DMS79 (cell line): ENCODE measurements at places on chromosomes 7 and 10.

GRCh38 chr10:118052816-118053215, 6.1 kb upstream of the RAB11FIP2 start:
- no peak for DNase-seq

DNA sequence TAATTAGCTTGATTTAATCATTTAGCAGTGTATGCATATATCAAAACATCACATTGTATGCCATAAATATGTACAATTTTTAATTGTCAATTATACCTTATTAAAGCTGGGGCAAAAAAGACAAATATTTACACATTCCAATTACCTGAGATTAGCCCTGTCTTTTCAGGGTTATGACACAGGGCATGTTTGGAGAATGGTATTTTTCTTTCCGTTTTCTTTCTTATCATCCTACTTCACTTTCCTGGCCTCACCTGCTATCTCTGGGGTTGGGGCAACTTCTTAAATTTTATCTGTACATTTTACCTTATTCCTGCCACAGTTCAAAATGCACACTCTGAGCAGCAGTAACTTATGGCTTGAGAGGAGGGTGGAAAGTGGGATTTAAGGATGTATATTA, 285.9 kb downstream of the DOCK4 start:
- DNase-seq = no peak

GRCh38 chr7:75732764-75733630, 5.7 kb downstream of the HIP1 start:
- no peak for DNase-seq

DNA sequence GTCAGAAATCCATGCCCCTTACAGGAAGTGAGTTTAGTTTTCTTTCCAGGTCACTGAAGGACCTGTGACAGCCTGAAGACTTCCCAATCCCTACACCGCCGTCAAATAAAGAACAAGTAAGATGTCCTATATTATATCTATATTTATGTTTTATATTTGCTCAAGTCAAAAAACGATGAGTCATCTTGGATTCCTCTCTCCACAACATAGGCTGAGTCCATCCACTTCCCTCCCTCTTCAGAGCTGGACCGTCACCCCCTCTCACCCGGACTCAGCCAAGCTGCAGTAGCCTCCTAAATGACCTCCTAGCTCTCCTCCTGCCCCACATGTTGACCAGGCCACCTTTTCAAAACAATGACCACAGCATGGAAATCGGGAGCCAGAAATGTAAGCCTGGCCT, 53.5 kb downstream of the GLI3 start:
- no peak for DNase-seq

- peak; percentile 29 for DNase-seq
These were observed at the start of gene ADIRF for GRCh38 chr10:86968271-86968993. Gene ADIRF (plus strand): TSS chr10:86968482. CDS start chr10:86968545, 63 bp downstream.

DNA sequence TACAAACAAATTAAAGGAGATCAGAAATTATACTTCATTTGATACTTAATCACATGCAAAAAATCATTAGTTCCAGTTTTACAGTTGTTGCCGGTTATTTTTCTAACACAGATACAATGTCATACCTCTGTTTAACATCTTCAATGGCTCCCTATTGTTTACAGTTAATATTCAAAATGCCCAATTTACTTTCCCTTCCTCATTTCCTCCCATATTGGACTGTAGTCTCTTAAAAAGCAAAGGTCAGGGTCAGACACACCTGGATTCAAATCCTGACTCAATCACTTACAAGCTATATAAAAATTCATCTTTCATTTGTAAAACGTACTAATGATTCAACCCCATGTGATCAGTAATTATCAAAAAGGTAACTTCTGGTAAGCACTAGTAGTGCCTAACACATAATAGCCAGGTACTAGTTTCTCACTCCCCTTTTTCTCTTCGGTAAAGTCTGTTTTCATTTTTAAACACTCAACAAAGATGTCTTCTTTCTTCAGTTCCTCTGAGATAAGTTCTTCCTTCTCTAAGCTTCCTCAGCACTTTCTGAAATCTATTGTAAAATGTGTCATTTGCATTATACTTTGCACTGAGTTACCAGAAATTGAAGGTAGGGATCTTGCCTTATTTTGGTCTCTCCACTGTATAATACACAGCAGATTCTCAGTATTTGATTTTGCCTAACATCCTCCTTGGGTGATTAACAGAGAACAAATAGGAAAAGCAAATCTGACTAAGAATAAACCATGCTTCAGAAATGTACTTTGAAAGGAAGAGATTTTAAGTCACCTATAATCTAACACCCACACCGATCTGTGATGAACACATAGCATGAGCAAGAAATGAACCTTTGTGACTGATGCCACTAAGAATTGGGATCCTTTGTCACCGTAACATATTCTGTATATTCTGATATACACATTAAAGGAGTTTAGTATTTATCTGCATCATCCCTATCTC, 16.1 kb downstream of the KMT2C start:
- DNase-seq = no peak

GRCh38 chr10:9833942-9834341, 1183.7 kb upstream of the CELF2 start:
- DNase-seq = no peak

GRCh38 chr7:131501422-131501821, 55.0 kb downstream of the PODXL start:
- no peak for DNase-seq

DNA sequence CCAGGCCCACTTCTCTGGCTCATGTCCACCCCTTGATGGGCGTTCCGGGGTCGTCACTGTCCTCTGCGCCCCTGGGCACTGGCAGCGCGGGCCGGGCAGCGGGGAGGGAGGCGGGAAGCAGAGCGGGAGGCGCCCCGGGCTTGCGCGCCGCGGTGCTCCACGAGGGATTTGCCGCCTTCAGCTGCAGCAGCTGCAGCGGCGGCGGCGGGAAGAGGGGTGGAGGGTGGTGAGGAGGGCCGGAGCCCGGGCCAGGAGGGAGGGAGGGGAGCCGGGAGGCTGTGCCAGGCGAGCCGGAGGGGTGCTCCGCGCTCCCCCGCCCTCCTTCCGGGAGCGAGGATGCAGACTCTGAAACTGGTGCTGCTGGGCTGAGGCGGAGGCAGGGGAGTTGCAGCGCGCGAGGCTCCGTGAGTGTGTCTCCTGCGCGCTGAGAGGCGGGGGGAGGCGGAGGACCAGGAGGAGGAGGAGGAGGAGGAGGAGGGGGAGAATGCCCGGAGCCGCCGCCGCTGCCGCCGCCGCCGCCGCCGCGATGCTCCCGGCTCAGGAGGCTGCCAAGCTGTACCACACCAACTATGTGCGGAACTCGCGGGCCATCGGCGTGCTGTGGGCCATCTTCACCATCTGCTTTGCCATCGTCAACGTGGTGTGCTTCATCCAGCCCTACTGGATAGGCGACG, at the start of gene LHFPL3:
Gene LHFPL3, plus strand, starts transcription at position 308 of the 674 bp plus-strand sequence.
- DNase-seq = peak; percentile 16

DNA sequence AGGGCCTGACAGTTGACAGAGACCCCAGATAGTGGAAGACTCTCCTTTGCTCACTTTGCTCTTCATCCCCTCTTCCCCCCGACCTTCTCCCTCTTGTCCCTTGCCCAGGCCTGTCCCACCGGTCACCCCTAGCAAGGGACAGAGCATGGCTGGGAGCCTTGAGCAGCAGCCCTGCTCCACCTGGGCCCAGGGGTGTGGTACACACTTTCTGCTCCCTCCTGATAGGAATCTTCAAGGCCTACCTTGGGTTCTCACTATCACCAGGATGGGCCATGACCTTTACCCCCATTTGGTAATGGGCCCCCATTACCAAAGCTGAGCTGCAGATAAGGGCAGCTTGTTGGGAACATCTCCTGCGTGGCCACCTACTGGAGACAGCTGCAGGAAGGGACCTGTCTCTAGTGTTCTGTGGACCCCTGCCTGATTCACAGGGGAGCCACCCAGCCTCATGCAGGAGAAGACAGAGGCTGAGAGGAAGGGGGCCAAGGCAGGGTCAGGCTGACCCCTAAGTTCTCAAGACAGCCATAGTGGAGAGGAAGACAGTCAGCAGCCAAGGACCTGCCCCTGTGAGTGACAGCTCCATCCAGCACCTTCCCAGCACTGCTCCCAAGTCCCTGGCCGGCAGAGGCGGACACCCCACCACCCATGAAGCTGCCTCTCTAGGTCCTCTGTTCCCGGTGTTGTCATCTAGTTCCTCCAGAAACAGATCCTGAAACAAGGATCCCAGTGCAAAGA, 913 bp upstream of the NPC1L1 start:
- DNase-seq = no peak

DNA sequence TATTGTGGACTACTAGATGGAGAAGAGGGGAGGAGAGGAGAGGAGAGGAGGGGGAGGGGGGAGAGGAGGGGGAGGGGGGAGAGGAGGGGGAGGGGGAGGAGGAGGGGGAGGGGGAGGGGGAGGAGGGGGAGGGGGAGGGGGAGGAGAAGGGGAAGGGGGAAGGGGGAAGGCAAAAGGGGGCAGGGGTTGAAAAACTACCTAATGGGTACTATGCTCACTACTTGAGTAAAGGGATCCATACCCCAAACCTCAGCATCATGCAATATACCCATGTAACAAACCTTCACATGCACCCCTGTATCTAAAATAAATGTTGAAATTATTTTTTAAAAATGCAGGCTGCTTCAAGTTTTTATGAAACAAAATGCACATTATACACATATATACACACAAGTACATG, 15.1 kb upstream of the LMOD2 start:
- no peak for DNase-seq

DNA sequence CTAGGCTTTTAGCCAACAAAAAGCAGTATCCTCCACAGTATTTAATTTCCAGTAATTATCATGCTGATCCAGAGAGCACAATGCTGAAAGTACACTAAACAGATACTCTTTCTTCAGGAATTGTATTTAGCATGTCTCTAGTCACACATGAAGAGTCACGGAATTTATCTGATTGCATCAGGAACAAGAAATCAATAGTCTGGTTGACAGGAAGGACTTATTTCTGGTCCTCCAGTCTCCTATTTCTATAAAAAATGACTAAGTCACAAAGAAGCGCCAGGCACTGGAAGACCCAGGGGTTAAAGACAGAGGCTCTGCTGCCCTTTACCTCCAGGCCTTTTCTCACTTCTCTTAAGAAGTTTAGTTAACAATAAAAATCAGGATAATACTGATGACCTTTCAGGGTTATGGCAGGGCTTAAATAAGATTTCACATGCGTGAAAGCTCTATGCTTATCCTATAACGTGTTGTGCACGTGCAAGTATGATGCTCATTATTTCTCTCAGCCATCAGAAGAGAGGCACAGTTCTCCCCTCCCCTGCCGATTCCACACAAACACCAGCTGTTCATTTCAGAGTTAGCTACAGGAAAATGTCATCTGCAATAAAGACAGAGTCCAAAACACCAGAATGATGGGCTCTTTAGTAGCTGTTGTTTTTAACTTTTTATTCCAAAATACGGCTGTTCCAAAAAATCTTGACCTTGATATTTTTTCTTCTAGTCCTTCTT, 36.9 kb downstream of the SLC26A4 start:
- no peak for DNase-seq
